ENCODE measurements at places on chromosomes 13 and 19.
A peak's percentile ranks its signal among the peaks of the same experiment; 100 is the strongest.

- no peak for DNase-seq
These were observed 251.1 kb downstream of the EFNB2 start for GRCh38 chr13:106284358-106284757.

- DNase-seq: peak; percentile 56
These were observed 933 bp downstream of the ARHGEF7 start for GRCh38 chr13:111115965-111116521.

DNA sequence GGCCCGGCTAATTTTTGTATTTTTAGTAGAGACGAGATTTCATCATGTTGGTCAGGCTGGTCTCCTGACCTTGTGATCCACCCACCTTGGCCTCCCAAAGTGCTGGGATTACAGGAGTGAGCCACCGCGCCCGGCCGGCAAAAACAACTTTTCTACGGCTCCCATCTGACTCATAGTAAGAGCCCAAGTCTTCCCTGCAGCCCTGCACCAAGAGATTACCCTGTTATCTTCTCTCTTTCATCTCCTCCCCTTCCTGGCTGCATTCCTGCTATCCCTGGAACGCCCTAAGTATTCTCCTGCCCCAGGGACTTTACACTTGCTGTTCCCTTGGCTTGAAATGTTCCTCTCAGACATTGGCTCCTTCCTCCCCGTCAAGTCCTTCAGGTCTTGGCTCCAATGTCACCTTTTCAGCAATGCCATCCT, 6.6 kb downstream of the AP2S1 start:
- no peak for DNase-seq

DNA sequence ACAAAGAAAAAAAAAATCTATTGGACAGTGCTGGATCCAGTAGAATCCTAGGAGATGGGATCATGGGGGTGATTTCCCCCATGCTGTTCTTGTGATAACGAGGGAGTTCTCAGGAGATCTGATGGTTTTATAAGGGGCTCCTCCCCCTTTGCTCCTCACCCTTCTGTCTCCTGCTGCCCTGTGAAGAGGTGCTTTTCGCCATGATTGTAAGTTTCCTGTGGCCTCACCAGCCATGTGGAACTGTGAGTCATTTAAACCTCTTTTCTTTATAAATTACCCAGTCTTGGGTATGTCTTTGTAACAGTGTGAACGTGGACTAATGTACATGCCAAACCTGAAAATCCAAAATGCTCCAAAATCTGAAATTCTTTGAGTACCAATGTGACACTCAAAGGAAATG, 45.5 kb downstream of the ARHGEF7 start:
- no peak for DNase-seq

- DNase-seq: no peak
These were observed 5.2 kb downstream of the CADM4 start for GRCh38 chr19:43634506-43634871.

DNA sequence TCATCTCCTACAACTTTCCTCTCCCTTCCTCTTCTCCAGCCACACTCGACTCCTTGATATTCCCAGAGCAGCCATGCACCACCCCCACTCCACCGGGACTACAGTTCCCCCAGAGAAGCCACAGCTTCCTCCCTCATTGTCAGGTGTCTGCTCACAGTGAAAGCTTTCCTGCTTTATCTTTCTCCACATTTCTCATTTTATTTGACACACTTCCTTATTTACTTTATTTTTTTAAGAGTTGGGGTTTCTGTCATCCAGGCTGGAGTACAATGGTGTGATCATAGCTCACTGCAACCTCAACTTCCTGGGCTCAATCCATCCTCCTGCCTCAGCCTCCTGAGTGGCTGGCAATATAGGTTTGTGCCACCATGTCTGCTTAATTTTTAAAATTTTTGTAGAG, 464.6 kb downstream of the MYO16 start:
- DNase-seq: no peak

DNA sequence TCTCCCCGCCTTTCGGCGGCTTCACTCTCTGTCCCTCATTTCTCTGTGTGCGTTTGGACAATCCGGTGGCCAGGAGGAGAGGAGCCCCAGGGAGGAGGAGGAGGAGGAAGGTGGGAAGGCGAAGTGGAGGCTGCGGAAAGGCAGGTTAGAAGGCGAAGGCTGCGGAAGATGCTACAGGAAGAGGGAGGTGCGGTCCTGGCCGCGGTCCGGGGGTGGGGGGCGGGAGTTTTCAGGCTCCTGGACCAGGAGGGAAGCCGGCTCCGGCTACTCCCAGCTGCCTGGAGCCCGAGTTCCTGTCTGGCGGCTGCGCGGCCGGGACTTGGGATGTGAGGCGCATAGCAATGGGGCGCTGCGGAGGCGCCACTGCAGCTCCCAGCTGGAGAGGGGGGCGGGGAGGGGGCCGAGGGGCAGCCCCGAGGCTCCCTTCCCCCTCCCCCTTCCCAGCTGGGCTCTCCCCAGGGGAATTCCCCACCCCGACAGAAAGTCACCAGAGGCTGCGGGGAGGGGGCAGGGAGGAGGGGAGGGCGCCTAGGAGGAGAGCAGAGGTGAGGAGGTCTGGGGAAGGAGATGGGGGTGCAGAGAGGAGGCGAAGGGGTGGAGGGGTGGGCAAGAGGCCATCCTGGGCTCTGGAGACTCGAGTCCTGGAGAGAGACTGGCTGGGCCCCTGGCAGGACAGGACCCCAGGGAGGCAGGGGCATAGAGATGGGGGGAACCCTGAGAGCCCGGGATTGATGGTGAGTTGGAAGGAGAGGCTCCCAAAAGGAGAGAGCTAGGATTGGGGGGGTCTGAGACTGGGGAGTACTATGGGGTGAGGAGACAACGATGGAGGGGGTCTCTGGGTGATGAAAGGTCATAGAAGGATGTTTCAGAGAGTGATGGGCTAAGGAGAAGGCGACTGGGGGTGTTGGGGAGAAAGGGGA, 2.0 kb downstream of the LRRC4B start:
- DNase-seq: no peak

GRCh38 chr19:15199661-15200552, 888 bp downstream of the NOTCH3 start:
- peak; percentile 47 for DNase-seq

GRCh38 chr19:4977299-4978174, 8.6 kb downstream of the KDM4B start:
- no peak for DNase-seq

GRCh38 chr19:38317104-38317612, 1.4 kb upstream of the YIF1B start:
- DNase-seq: no peak

GRCh38 chr19:13260883-13261653, 110.9 kb downstream of the IER2 start:
- no peak for DNase-seq

DNA sequence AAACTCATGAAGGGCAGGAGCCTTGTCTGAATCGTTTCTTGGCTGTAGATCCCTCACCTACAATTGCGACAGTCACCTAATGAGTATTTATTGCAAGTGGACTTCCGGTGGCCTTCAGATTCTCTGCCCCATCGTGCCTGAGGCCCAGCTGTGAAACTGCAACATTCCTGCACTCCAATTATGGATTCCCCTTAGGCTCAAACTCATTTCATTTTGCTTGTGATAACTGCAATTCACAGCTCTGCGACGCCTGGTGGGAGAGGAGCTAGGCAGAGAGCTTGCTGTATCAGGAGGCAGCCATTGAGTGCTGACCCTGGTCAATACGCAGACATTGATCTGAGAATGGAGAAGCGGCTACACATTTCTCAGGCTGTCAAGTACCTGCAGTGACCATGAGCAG, 59.0 kb downstream of the CCDC70 start:
- DNase-seq: no peak

- DNase-seq: peak; percentile 76
These were observed at the start of gene ZNF446 for GRCh38 chr19:58475714-58476497. TSS of gene ZNF446 (plus strand) at chr19:58476352. CDS start at chr19:58477219, 867 bp downstream.

GRCh38 chr13:57418067-57418677, 213.4 kb upstream of the PCDH17 start:
- DNase-seq: no peak

- no peak for DNase-seq
These were observed 281.5 kb upstream of the HTR2A start for GRCh38 chr13:47178090-47178950.

- no peak for DNase-seq
These were observed 3.7 kb downstream of the PLEKHF1 start for GRCh38 chr19:29668746-29669609.

DNA sequence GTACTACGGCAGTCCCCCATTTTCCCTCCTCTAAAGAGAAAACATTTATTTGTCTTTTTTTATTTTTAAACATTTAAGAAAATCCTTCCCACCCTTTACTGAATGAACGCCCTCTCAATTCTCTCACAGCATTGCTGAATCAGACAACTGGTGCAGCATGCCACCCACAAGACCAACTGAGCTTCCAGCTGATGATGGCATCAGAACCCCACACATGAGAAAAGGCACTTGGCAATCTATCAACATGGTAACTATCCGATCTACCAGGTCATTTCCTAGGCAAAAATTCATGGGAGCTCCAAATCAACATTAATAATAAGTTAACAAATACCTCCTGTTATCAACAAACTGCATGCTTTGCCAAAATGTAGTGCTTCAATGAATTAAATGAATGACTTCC, 43.1 kb downstream of the LHFPL6 start:
- DNase-seq: no peak

- DNase-seq: no peak
These were observed 18.1 kb upstream of the ZFP82 start for GRCh38 chr19:36436531-36436930.

DNA sequence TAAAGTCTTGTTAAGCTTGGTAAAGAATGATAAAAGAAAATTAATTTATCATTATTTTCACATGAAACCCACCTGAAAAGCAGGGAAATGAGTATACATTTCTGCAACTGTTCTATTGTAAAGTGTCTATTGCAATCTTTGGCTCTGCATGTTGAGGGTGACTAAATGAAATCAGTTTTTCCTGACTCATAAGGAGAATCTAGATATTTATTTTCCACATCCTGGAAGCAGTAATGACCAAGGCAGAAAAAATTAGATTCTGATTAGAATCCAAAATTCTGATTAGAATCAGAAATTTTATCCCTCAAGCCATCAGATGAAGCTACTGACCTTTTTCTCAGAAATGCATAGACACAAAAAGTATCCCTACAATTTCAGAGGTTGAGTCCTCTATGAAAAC, 178.4 kb downstream of the MYO16 start:
- no peak for DNase-seq
